ENCODE measurements at places on chromosomes 3 and 15.

GRCh38 chr3:13950042-13950441, 70.2 kb upstream of the WNT7A start:
- no peak for DNase-seq

DNA sequence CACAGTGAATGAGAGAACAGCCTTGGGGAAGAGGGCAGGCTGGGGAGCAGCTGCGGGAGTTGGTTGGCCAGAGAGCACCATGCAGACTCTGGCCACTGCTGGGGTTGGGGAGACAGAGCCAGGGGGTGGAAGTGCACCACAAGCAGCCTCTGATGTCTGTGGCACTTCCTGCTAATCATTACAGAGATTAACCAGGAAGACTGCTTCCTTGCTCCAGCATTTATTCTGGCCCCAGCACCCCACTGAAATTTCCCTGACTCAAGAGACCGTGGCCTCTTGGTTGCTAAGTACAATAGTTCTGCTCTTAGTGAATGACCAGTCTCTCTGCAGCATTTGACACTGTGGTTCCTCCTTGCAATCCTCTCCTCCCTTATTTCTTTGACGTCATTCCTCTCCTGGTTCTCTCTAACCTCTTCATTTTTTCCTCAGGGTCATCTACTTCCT, 266.2 kb upstream of the ROPN1 start:
- no peak for DNase-seq

DNA sequence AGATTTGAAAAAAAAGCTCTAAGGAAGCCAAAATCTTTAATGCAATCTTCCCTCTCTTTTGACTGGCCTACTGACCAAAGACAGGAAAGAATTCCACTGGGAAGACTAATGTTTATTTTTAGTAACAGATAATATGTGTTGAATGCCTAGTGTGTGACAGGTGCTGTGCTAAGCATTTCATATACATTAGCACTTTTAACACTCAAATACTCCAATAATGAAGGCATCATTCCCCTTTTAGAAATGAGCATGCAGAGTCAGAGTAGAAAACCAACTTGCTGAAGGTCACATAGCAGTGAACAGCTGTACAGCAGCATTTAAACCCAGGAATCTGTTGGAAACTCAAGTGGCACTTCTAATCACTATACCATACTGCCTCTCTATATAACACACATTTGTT, 170.6 kb downstream of the MINAR1 start:
- peak; percentile 14 for DNase-seq

DNA sequence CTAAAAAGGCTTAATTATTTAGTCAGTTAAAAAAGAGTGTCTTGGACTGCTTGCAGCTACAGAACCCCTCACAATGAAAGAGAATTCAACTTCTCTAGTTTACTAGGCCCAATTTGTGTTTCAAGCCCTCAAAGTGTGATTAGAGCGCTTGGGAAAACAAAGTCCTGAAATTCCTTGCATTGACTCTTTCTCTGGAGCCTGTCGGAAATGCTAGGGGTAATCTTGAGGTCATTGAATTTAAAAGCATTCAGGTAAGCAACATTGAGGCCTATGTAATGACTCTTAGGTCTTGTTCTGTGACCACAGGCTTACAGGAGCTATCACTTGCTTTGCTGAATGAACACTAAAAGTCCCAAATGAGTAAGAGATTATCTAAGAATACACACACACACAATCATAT, 186.0 kb downstream of the NLGN1 start:
- DNase-seq, result no peak

- DNase-seq, result no peak
Measured at GRCh38 chr15:65416845-65417416, 5.8 kb downstream of the IGDCC4 start.

DNA sequence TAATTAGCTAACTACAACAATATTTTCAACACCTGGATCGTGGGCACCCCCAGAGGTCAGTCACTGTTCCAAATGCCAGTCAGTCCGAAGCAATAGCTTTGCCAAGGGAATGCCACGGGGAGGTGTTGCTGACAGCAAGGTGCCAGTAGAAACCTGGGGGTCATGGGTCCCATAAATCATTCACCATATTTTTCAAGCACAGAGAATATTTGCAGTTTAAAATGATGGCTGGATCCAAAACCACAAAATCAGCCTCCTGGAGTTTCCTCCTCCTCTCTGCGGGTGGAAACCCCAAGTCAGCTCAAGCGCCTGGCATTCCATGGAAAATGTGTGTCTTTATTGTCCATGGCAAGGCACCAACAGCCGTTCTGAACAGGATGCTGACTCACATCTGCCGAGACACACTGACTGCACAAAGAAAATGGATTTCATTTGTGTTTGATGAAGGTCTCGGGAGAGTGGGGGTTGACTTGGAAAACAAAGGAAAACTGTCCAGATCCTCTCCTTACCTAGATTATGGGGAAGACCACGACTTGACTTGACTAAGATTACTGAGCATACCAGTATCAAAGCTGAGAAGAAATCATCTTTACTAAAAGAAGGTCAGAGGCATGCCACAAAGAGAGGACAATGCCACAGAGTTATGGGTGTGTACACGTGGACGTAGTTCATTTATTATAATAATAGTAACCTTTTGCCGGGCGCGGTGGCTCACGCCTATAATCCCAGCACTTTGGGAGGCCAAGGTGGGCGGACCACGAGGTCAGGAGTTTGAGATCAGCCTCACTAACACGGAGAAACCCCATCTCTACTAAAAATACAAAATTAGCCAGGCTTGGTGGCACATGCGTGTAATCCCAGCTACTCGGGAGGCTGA, 26.4 kb downstream of the ANXA2 start:
- DNase-seq, result peak; percentile 99

- no peak for DNase-seq
Measured at GRCh38 chr3:126113733-126114442, 30.0 kb upstream of the SLC41A3 start.
